ENCODE measurements at places on chromosomes 5 and 9.

DNA sequence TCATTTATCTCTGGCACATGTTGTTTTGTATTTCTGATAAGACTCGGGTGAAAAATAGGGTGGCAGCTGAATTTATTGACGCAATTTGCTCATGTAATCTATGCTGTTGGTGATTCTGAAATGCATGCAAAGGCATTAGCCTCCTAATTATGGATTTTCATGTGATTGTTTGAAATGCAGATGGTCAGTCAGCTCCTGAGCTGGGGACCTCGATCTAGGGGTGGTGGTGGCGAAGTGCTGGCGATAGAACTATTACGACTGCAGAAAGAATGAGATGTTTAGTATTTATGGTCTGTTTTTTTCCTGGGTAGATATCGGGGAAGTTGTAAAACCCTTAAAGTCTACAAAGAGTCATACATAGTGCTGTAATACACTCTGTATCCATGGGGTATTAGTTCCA, 88.6 kb downstream of the SLC28A3 start:
- no peak for DNase-seq

DNA sequence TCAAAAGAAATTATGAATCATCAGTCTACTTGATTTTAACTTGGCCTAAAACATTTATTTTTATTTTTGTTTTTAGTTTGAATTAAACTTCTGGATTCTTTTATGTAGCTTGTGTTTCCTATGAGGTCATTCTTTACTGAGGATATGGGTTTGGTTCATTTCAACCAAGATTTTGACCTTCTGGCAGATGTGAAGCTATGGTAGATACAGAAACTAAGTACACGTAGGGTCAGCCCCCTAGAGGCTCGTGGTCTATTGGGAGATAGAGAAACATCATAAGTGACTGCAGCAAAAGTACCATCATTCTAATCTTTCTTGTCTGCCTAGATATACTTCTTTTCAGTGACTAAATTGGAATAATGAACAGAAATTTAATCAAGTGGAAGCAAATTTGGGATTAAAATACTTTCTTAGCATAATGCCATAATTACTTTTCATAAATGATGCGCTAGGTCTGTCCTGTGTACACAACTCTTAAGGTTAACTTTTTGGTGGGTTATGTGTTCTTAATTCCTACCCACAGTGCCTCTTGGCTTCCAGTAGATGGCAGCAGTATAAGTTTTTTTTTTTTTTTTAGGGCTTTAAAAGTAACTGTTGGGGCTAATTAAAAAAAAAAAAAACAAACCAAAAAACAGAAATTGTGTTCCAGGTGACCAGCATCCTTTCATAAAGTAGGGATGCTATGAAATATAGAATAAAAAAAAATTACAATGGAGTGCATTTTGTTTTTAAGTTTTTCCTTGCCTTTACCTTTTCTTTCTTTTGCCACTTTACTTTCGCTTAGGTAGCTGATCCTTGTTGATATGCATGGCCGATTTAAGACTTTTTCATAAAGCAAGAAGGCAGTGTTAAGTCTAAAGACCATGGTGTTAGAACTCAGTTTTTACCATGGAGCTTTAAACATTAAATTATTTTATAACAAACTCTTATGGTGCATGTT, 49.9 kb downstream of the LRRTM2 start:
- peak; percentile 62 for DNase-seq

GRCh38 chr5:154771383-154771901, 16.3 kb downstream of the LARP1 start:
- peak; percentile 17 for DNase-seq

GRCh38 chr9:72932619-72933018, 20.2 kb downstream of the ALDH1A1 start:
- DNase-seq = no peak

- peak; percentile 17 for DNase-seq
Observed at GRCh38 chr5:126624534-126624933, 23.8 kb downstream of the PHAX start.

GRCh38 chr9:38621434-38622287, 1.3 kb upstream of the ANKRD18A start:
- peak; percentile 5 for DNase-seq

DNA sequence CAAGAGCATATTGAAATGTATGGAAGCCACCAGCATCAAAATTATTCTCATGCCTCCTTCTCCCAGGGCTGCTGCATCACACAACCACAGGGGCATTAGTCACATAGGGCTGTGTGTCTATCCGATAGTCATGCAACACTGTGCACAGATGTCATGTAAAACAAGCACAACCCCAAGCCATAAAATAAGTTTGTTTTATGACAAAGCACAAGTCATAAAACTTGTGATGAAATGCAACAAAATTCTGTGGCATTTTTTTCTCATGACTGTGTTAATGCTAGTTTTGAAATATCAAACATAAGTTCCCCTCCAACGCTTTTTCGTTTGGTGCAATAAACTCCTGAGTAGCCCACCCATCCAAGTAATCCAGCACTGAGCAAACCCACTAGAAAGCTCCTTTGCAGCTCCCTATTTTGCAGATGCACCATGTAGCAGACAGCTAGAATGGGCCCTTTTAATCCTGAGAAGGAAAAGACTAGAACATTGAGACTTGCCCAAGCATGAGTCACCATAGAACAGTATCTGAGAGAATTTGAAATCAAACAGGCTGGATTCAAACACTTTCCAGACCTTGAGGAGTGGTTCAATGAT, 93.3 kb upstream of the ZNF366 start:
- DNase-seq = peak; percentile 53

Data from lung microvascular endothelial cell (primary cell).